ENCODE measurements at places on chromosomes 7 and 10.

- no peak for DNase-seq
Measured at GRCh38 chr7:28698840-28699239, 259.3 kb downstream of the TRIL start.

- DNase-seq, result no peak
Measured at GRCh38 chr7:131294553-131294952, 33.1 kb upstream of the MKLN1 start.

- DNase-seq, result no peak
Measured at GRCh38 chr10:42992156-42992956, 84.5 kb upstream of the RET start.

GRCh38 chr10:122379041-122379440 lies 4.5 kb downstream of the PLEKHA1 start:
- DNase-seq, result no peak

- no peak for DNase-seq
Measured at GRCh38 chr7:31997423-31997822, 72.8 kb downstream of the PDE1C start.

DNA sequence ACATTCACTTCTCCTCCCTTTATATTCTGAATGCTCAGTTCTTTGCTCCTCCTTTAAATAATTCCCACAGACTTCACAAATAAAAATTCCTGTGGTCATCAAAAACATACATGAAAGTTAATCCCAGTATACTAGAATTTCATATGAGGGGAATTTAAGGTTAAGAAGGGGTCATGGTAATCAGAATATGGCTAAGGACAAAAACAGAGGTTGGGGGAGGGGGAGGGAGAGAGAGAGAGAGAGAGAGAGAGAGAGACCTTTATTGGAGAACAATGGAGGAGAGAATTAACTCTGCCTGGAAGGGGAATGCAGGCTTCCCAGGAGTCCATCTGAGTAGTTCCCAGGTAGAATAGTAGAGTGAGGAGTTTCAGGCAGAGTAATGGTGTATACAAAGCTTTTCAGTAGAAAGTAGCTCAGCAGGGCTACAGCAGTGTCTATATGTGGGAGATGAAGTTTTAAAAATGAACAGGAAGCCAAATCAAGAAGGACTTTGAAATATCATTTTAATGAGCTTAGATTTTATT lies 5.2 kb upstream of the CUBN start:
- DNase-seq, result no peak

DNA sequence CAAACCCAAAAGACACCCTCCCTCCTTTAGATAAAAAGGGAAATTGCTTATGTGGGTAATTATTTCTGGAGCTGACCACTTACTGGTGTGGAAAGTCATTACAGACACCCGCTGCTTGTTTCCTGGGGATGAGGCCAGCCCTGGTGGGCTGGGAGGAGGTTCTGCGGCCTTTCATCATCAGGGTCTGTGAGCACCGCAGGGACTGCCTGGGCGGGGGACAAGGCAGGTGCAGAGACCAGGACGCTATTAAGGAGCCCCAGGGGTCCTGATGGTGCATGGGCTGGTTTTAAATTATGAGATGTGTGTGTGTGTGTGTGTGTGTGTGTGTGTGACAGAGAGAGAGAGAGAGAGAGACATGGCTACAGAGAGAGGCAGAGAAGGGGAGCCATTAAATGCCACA lies 171.2 kb downstream of the DNAJB6 start:
- DNase-seq, result no peak

GRCh38 chr7:138029941-138030340 lies 28.1 kb upstream of the CREB3L2 start:
- DNase-seq, result no peak

GRCh38 chr7:110356438-110356837 lies 734.5 kb upstream of the LRRN3 start:
- no peak for DNase-seq

DNA sequence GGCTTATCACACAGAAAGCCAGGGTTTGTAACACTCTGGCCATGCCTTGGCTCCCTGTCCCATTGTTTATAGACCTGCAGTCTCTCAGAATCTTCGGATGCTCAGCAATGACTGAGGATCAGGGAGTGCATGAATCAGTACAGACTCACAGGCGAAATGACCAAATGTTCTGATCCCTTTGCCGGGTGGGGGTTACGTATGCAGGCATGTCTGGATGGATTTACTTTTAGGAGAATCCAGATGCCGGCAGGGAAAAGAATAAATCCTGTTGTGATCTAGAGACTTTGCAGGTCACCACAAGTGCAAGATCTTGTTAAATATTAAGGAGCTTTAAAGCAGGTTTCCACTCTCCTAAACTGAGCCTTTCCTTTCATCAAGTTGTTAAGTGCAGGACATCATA lies 149.5 kb downstream of the SFMBT2 start:
- DNase-seq, result no peak

DNA sequence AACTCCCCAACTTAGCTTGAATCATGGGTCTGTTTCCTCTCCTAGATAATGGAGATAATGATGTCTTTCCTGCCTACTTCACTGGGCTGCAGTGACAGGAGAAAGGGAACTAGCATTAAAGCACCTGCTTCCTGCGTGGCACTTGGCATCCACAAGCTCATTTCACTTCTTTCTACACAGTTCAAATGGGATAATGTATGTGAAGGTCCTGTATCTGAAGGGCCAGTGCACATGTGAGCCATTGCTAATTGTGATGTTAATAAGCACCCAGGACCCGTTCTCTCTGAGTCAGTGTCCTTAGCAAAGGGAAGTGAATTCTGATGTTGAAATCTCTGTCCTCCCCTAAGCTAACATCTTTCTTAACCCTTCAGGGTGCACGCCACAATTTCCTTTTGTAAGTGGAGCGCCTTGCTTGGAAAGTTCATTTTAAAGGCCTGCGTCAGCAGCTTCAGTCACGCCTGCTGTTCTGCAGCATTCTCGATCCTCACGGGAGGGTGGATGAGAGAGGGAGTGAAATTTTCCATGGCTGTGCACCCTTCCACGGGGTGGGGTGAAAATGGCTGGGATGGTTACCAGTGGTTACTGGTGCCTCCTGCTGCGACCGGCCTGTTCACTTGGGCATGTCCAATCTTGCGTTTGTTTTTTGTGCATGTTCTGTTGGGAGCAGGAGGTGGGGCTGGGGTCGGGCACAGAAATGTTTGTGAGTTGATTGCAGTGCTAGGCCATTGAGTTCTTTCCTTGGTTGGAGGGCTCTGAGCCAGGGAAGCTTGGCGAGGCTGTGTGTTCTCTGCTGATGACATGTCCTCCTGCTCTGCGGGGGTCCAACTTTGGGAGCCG lies 59.2 kb downstream of the HK1 start:
- DNase-seq, result no peak

DNA sequence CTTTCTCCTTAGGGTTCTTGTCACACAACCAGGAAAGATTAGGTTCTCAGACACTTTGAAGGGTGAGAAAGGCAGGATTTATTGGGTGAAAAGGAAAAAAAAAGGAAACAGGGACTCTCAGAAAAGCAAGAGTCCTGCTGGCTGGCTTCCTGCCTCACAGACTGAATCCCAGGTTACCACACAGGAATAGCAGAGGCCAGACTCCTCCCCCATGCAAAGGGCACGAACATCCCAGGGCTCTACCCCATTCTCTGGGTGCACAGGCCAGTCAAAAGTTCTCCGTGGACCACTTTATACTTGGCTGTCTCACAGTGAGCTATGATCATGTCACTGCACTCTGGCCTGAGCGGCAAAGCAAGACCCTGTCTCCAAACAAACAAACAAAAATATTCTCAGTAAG lies 42.6 kb downstream of the HOXA1 start:
- no peak for DNase-seq

- DNase-seq, result no peak
Measured at GRCh38 chr10:108490944-108491343, 1326.4 kb upstream of the SORCS1 start.

DNA sequence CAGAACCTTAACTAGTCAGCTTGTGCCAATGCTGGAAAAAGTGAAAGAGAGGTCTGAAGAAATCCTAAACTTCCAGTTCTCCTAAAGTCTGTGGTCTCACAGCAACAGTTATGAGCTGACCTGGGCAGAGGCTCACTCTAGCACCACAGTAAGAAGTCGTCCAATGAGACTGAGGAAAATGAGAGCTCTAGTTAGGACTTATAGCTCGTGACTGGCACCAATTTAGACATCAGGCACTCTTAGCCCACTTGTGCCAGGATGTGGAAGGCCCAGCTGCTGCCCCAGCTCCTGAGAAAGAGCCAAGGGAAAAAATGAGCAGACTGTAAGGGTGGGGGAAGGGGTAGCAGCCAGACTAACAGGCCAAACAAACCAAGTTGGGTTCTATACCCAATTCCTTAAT lies 7.6 kb downstream of the MMS19 start:
- DNase-seq, result no peak

Measured in stimulated activated CD4-positive, alpha-beta T cell treated with anti-CD3 and anti-CD28 coated beads, Interleukin-1b, Interleukin-23, amount 100 ng/mL, for 48 hours (primary cell).